Osteoblast (primary cell): ENCODE measurements at places on chromosomes 6 and 20.

- peak; percentile 95 for DNase-seq
Measured at GRCh38 chr6:154510144-154510905, at the start of gene CNKSR3. CNKSR3 (minus strand) TSS chr6:154510685; CDS start chr6:154510114, 571 bp downstream.

DNA sequence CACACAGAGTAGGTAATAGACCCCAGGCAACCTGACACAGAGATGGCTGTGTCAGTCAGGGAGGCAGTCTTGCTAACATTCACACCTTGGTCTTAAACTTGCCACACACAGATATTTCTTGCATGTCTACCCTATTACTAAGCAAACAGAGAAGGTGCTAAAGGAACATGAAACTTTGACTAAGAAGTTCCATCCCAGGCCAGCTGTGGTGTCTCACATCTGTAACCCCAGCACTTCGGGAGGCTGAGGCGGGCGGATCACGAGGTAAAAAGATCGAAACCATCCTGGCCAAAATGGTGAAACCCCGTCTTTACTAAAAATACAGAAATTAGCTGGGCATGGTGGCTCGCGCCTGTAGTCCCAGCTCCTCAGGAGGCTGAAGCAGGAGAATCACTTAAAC is 222.4 kb upstream of the JARID2 start:
- DNase-seq, result no peak

- peak; percentile 71 for DNase-seq
Measured at GRCh38 chr6:106685833-106686232, 56.5 kb downstream of the QRSL1 start.

GRCh38 chr20:57166568-57167291 is 99.7 kb downstream of the BMP7 start:
- DNase-seq, result no peak

GRCh38 chr6:155128977-155129376 is 133.9 kb downstream of the TIAM2 start:
- DNase-seq, result no peak
